ENCODE measurements at places on chromosomes 6 and 20. TPM values are rescaled to one million over a fixed set of nuclear protein-coding genes. Genes with fewer than 3 reads are reported as not detected.

DNA sequence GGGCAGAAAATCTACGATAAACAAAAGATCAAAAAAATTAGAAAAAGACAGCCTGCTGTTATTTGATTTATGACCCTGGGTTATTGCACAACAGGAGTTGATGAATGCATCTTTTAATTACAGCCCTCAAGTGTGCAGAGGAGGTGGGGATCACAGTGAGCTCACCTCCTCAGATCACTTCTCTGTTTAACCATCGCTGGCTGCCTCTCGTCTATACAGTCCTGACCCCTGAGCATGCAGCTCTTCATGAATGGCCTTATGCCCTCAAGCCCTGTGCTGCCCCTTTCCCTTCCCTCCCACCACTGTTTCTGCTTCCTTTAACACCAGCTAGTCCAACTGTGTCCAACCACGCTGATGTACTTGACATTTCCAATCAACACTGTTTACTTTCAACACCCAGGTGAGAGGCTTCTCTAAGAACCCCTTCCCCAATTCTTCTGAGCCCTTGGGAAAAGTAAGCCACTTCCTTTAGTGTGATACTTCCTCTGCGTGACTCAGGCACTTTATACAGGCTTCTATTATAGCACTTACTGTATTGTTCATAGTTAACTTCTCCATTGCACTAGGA lies 60.6 kb upstream of the RIPOR2 start:
- no peaks in the 10 kb centered on the region for H3K4me1 ChIP-seq
- no peak overlapping the region for H3K4me3 ChIP-seq
- no peak overlapping the region for H3K27ac ChIP-seq

The SNAI1 gene
- total RNA-seq = 1.9 TPM

DNA sequence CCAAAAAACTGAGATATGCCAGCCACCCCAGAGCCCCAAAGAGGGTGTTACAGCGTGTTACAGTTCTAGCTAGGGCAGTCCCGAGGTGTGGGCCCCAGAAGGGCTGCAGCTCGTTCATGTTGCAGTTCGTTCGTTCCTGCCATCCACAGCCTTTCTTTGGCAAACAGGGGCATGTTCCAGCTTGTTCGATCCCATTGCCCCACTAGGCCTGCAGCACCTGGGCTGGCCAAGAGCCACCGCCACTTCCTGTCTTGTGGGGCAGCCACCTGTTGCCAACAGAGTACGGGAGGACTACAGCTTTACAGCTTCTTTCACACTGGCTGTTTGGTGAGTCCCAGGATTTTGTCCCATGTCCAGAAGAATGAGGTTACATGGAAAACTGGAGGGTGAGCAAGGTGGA lies 198.1 kb downstream of the MMUT start:
- no peaks in the 10 kb centered on the region for H3K4me1 ChIP-seq
- no peaks in the 10 kb centered on the region for H3K36me3 ChIP-seq
- no peak for DNase-seq
- no peaks in the 10 kb centered on the region for H3K27me3 ChIP-seq
- no peak overlapping the region for H3K27ac ChIP-seq

DNA sequence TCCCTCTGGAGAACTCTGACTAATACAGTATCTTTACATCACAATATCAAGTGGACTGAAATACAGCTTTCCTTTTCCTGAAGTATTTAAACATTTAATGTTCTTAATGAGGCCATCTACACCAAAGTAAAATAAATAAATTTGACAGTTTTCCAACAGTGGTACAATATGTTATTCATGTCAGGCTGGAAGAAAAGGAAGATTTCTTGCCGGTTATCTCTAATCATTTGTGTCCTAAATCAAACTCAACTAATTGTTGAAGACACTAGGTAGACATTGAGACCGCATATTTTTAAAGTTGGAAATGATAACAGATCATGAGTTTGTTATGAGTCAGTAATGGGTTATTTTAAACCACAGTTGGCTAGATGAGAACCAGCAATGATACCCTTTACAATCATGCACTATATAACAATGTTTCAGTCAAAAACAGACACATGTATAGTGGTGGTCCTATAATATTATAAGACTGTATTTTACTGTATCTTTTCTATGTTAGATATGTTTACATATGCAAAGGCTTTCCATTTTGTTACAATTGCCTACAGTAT lies 241.6 kb downstream of the LMBRD1 start:
- no peak overlapping the region for H3K27ac ChIP-seq
- no peaks in the 10 kb centered on the region for H3K27me3 ChIP-seq
- no peaks in the 10 kb centered on the region for H3K4me1 ChIP-seq
- H3K4me3 ChIP-seq = no peak overlapping the region
